IMR-90 (cell line): ENCODE measurements at places on chromosomes 13 and 19.
A peak's percentile ranks its signal among the peaks of the same experiment; 100 is the strongest.

DNA sequence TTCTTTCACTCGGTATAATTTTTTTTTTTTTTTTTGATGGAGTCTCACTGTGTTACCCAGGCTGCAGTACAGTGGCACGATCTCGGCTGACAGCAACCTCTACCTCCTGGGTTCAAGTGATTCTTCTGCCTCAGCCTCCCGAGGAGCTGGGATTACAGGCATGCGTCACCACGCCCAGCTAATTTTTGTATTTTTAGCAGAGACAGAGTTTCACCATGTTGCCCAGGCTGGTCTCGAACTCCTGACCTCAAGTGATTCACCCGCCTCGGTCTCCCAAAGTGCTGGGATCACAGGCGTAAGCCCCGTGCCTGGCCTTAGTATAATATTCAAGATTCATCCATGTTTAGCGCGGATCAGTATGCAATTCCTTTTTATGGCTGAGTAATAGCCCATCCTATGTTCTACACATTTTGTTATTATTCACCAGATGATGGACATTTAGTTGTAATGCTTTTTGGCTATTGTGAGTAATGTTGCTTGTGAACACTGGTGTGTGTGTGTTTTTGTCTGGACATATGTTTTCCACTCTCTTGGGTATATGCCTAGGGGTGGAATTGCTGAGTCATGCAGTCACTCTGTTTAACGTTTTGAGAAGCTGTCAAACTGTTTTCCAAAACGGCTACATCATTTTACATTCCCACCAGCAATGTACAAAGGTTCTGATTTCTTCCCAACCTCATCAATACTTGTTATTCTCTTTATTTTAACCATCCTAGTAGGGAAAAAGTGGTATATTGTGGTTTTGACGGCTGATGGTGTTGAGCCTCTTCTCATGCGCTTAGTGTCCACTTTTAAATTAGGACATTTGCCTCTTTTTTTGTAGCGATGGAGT is 22.9 kb downstream of the PLEKHF1 start:
- peak; percentile 78 for DNase-seq

- no peak for DNase-seq
These were observed 19.1 kb upstream of the CXCL17 start for GRCh38 chr19:42461700-42462324.

DNA sequence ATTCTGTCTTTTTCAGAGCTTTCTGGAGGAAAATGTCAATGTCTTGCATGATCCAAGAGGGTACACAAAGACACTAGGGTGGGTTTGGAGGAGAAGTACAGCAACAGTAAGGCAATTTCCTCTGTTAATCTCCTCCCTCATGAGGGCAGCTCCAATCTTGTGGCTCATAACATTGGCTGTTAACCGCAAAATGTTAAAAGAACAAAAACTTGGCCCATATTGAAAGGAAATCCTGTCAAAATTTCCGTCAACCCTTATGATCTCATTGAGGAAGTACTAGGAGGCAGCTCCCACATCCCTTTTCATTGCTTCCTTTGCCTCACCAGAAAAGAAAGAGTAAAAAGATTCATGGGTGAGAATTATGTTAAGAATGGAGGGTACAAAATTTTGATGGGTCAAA is 11.6 kb downstream of the OXGR1 start:
- no peak for DNase-seq

GRCh38 chr19:6062274-6062673 is 48.0 kb downstream of the RFX2 start:
- no peak for DNase-seq

- DNase-seq = no peak
These were observed 2.1 kb downstream of the P2RY11 start for GRCh38 chr19:10113592-10113963.

DNA sequence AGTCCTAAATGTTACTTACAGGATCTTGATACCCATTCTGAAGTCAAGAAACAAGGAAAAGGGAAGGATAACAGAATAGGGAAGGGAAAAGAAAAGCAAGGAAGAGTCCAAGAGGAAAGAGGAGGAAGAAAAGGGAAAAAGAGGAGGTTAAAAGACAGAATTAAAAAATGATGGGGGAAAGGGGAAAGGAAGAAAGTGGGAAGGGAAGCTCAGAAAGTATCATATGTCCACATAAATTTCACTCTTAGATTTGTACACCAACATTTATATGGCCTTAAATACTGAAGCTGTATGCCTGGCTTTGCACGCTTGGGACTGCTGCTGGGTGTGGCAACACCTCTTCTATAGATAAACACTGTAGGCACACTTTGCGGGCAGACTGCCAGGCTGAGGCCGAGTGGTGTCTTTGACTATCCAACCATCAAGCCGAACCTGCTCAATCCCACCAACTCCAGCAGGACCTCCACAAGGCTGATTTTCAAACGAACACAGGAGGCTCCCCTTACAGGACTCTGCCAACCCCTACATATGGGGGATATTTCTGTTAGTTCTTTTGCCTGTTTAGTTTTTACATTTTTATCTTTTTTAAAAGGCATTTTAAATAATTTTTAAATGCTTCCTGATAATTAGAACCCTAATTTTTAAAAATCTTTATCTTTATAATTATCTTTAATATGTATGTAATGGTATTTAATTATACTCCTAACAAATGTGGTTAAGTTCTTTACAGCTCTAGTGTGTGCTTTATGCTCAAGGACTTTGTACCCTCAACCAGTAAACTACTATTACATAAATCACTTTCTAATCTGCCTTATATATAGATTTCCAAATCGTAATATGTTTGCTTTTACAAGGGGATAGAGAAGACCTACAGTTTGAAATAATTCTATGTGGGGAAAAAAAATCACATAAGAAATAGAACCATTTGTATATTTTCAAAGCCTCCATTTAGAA is 154.2 kb downstream of the DIAPH3 start:
- no peak for DNase-seq

GRCh38 chr13:88162076-88162702 is 491.0 kb downstream of the SLITRK5 start:
- DNase-seq = no peak
